ENCODE measurements at places on chromosomes 11 and 22. TPM values are rescaled to one million over a fixed set of nuclear protein-coding genes. Genes with fewer than 3 reads are reported as not detected.

RIMBP3B gene
- 0.31 TPM for total RNA-seq

RASSF10 gene
- 10.7 TPM for total RNA-seq

OR51L1 gene
- not detected for total RNA-seq

EMID1 gene
- 0.28 TPM for total RNA-seq

ARRB1 gene
- 3.6 TPM for total RNA-seq

SYT7 gene
- total RNA-seq = 1.2 TPM

ADORA2A gene
- 0.83 TPM for total RNA-seq

EFCAB6 gene
- 0.36 TPM for total RNA-seq

DCHS1 gene
- total RNA-seq = 0.14 TPM

THAP7 gene
- 16.9 TPM for total RNA-seq

LDHAL6A gene
- total RNA-seq = not detected

All from A549 treated with DMSO at 1 μM for 4 hours (cell line).